ENCODE measurements at places on chromosomes 1 and 21. TPM values are rescaled to one million over a fixed set of nuclear protein-coding genes. Genes with fewer than 3 reads are reported as not detected.

- DNase-seq, result peak; percentile 12
Observed at GRCh38 chr1:96945509-96946084, 224.0 kb downstream of the PTBP2 start.

GSTM5 gene
- not detected for total RNA-seq

UBE2U gene
- not detected for total RNA-seq

GRCh38 chr1:93603601-93604000, 78.0 kb downstream of the BCAR3 start:
- DNase-seq, result no peak

TEKT2 gene
- not detected for total RNA-seq

- peak; percentile 13 for DNase-seq
Observed at GRCh38 chr1:214658785-214659184, 55.8 kb downstream of the CENPF start.

GRCh38 chr1:903305-903704, 20.4 kb upstream of the SAMD11 start:
- no peak for DNase-seq

DNA sequence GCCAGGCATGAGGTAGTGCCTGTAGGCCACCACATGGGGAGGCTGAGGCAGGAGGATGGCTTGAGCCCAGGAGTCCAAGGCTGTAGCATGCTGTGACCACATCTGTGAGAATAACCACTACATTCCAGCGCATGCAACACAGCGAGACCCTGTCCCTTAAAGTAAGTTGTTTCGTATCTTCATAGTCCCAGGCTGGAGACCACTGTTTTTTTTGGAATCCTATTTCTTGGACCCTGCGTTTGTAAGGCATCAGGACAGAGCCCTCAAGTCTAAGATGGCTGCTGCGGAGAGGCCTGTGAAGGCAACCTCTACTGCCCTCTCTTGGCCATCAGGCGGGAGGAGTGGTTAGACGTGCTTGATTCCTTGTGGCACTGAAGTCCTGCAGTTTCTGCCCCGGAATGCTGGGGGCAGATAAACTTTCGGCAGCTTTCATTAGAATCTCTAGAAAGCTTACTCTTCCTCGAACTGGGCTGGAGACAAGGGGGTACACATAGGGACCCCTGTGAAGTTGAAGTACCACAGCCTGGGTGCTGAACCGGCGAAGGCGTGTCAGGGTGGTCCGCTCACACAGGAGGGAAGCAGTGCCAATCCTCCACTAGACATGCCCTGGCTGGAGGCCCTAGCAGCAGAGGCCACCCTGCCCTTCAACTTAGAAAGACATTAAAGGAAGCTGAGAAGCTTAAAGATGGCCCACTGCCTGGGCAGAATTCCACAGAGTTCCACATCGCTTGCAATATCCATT, 36.6 kb downstream of the RABIF start:
- peak; percentile 60 for DNase-seq

DNA sequence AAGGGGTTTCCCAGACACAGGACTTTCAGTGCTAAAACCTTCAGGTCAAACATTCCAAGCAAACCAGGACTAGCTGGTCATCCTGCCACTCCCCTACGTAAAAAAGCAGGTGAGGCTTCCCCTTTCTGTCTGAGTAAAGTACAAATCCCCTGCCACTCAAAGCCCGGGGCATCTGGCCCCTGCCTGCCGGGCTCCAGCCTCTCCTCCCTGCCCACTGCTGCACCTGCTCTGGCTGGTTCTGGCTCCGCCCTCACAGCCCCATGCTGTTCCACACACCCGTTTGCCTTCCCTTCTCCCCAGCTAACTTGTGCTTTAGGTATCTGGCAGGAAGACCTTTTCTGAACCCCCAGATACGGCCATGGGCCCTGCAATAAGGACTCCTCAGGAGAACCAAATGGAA, 23.3 kb upstream of the S100A7 start:
- DNase-seq, result no peak

- no peak for DNase-seq
Observed at GRCh38 chr1:15622712-15623373, 5.6 kb downstream of the DDI2 start.

- DNase-seq, result peak; percentile 96
Observed at GRCh38 chr1:39178541-39179431, 25.7 kb upstream of the MACF1 start.

- no peak for DNase-seq
Observed at GRCh38 chr21:39796466-39796865, 51.5 kb downstream of the IGSF5 start.

RHOU gene
- 0.47 TPM for total RNA-seq

GRCh38 chr1:204136814-204137213, 15.0 kb downstream of the ETNK2 start:
- DNase-seq, result no peak

GRCh38 chr1:45713711-45714110, 25.7 kb downstream of the TMEM69 start:
- no peak for DNase-seq

GRCh38 chr1:97207868-97208267, 486.3 kb downstream of the PTBP2 start:
- no peak for DNase-seq

C1orf226 gene
- 2.6 TPM for total RNA-seq

HEYL gene
- 0.15 TPM for total RNA-seq

DNA sequence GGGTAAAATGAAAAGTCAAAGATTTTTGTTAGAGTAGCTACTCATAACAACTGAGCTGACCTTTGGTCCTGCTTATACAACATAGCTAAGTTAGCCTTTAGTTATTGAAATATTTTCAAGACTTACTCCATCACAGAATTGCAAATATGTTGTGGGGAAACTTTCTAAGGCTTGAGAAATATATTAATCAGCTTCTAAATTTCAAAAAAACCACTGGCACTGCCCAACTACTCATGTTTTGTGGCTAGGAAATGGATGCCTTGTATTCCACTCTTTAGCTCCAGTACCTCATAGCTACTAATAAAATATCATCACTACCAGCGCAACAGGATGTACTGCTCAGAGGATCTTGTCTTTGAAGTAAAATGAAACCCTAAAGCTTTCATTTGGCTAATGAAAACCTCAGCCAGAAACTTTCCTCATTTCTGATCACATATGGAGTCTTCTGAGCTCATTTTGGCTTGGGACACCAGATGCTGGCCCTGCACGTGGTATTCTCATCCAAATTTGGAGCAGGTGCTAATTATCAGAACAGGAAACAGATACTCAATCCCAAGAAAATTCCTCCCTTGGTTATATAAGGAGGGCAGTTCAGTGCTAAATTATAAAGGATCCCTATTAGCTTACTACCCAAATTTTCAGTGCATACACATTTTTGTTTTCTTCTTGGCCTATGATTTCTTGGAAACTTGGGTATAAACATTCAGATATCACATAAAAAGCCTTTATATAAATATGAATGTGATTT, 690.7 kb downstream of the ADGRL2 start:
- peak; percentile 4 for DNase-seq

CAMSAP2 gene
- 24.3 TPM for total RNA-seq

DNA sequence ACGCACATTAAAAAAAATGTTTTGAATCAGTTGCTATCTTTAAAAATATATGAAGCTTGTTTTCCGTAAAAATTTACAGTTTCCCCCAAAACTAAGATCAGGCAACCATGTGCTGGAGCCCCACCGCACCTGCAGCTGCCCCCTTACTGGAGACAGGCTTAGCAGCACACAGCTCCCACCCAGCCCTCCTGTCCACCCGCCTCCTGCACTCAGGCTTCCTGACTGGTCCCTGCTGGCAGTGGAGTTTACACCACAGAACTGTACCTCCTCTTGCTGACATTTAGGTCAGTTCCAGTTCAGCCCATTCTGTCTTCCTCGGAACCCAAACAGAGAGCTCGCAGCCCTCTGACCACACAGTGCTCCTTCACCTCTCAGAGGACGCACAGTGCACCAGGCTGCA, 2.1 kb downstream of the GPR161 start:
- no peak for DNase-seq

ACADM gene
- 55.1 TPM for total RNA-seq

SEMA4A gene
- total RNA-seq, result 0.37 TPM

CELA2A gene
- not detected for total RNA-seq

GRCh38 chr21:32423320-32424190, 11.0 kb downstream of the EVA1C start:
- peak; percentile 95 for DNase-seq

- peak; percentile 13 for DNase-seq
Observed at GRCh38 chr1:184298440-184299405, 88.1 kb upstream of the C1orf21 start.

- peak; percentile 81 for DNase-seq
Observed at GRCh38 chr21:32545948-32546441, 39.3 kb downstream of the TCP10L start.

TPTE gene
- total RNA-seq, result not detected

DNA sequence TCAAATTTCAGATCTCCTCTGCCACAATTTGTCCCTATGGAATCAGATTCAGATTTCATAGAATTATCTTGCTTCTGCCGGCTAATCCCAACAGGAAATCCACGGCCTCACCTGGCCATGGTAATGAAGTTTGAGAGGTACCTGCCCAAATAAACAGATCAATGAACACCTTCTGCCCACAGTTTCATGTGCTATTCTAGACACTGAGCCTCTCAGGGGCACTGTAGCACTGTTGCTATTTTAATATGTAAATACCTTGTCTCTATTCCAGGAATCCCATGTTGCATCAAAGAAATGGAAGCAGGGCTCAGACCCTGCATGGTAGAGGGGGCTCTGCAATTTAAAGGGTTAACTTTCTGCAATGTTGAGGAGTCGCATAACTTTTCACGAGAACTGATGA, 593.1 kb downstream of the PTBP2 start:
- no peak for DNase-seq

- peak; percentile 87 for DNase-seq
Observed at GRCh38 chr1:94884106-94884505, 42.8 kb downstream of the CNN3 start.

- DNase-seq, result no peak
Observed at GRCh38 chr1:2532485-2533160, 2.6 kb upstream of the HES5 start.

SAMD11 gene
- 59.8 TPM for total RNA-seq

DNA sequence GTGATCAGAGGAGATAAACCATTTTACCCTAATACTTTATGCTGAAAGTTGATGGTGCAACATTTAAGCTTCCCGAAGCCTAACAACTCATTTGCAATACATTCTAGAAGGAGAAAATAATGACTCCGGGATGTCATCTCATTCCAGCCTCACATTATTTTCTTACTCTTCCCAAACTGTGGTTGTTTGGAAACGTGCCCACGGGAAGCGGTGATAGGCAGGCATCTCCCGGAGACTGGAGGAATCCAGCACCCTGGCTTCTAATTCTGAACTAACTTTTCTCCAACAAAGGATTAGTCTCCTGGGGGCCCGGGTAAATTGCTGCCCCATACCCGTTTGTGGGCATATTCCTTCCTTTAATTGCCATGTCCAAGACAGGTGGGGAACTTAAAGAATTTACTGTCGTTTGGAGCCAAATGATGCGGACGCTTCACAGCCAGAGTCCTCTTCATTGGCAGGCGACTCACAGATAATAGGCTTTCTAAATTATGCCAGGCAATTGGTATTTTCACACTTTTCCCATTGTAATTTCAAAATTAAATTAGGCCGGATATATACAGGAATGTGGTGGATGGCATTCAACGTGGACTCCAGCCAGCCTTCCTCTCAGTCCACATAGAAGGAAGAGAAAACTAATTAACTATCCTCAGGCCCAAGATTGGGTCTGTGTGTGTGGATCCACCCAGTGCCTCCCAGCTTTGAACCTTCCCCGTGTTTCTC, 278.1 kb downstream of the AJAP1 start:
- no peak for DNase-seq

- no peak for DNase-seq
Observed at GRCh38 chr21:38359090-38359489, 102.3 kb downstream of the KCNJ15 start.

RRP15 gene
- total RNA-seq, result 4.5 TPM

GRCh38 chr1:4210043-4210442, 310.0 kb upstream of the C1orf174 start:
- DNase-seq, result no peak

DNA sequence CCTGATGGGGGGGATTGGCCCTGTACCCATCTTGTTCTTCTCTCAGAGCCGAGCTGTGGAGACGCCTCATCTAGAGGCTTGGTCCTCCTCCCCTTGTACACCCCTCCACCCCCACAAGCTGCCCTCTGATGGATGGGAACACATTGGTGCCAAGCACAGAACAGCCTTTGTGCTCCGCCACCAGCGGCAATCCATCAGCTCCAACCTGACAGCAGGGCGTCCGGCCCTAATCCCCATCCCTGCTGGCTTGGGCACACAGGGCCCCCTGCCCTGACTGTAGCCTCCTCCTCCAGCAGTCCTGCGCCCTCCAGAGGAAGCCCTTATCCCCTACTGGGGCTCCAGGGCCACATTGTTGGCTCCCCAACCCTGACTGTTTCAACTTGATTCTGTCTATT, 3.8 kb upstream of the MYOG start:
- no peak for DNase-seq

MYBPH gene
- not detected for total RNA-seq

CTSS gene
- 26.7 TPM for total RNA-seq

- DNase-seq, result no peak
Observed at GRCh38 chr1:186703209-186703766, 23.1 kb upstream of the PTGS2 start.

Data from M059J (cell line).